Fibroblast of lung (primary cell): ENCODE measurements at places on chromosomes 4 and X. TPM values are rescaled to one million over a fixed set of nuclear protein-coding genes. Genes with fewer than 3 reads are reported as not detected.

- peak; percentile 71 for DNase-seq
- H3K27ac ChIP-seq, result peak overlapping the region; percentile 98
- H3K4me3 ChIP-seq, result peak overlapping the region; percentile 69
- no peaks in the 10 kb centered on the region for H3K36me3 ChIP-seq
Measured at GRCh38 chrX:103687696-103688201, 1.2 kb upstream of the MORF4L2 start.

- H3K36me3 ChIP-seq, result no peaks in the 10 kb centered on the region
- no peak overlapping the region for H3K27ac ChIP-seq
- H3K4me1 ChIP-seq, result no peaks in the 10 kb centered on the region
- no peak overlapping the region for H3K4me3 ChIP-seq
Measured at GRCh38 chrX:120140293-120140981, 18.0 kb upstream of the RHOXF2 start.

- H3K27ac ChIP-seq, result no peak overlapping the region
- no peaks in the 10 kb centered on the region for H3K4me1 ChIP-seq
- no peaks in the 10 kb centered on the region for H3K36me3 ChIP-seq
- H3K4me3 ChIP-seq, result no peak overlapping the region
- DNase-seq, result no peak
- H3K27me3 ChIP-seq, result no peaks in the 10 kb centered on the region
Measured at GRCh38 chr4:118085700-118086099, 51.4 kb downstream of the NDST3 start.

- H3K27me3 ChIP-seq, result no peaks in the 10 kb centered on the region
- H3K4me1 ChIP-seq, result peaks cover 2% of the 10 kb centered on the region
- H3K36me3 ChIP-seq, result no peaks in the 10 kb centered on the region
- no peak for DNase-seq
- no peak overlapping the region for H3K27ac ChIP-seq
- H3K4me3 ChIP-seq, result no peak overlapping the region
Measured at GRCh38 chr4:185580699-185581098, 45.4 kb upstream of the PDLIM3 start.

DNA sequence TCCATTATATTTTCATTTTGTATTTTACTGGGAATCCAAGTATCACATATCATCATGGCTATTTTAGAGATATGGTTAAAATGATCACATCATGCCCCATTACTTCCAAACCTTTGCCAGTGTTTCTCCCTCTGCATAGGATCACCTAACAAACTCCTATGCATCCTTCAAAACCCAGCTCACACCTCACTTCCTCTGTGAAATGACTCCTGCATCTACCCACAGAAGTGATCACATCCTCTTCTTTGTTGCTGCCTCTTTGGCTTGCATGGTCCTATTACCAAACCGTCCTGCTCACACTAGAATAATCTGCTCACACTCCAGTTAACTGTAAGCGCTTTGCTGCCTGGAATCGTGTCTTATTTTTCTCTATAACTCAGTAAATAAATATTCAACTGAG is 74.7 kb upstream of the C4orf50 start:
- no peaks in the 10 kb centered on the region for H3K36me3 ChIP-seq
- DNase-seq, result no peak
- H3K27ac ChIP-seq, result no peak overlapping the region

GRCh38 chr4:82989575-82990429 is 20.8 kb downstream of the LIN54 start:
- H3K27ac ChIP-seq, result peak overlapping the region; percentile 46
- DNase-seq, result peak; percentile 32
- H3K4me1 ChIP-seq, result peaks cover 4% of the 10 kb centered on the region
- no peaks in the 10 kb centered on the region for H3K36me3 ChIP-seq

- no peak for DNase-seq
- no peaks in the 10 kb centered on the region for H3K27me3 ChIP-seq
- H3K4me1 ChIP-seq, result no peaks in the 10 kb centered on the region
- H3K4me3 ChIP-seq, result peak overlapping the region; percentile 32
Measured at GRCh38 chr4:119218093-119218492, 5.6 kb downstream of the USP53 start.

TASL gene
- not detected in 2 replicates for total RNA-seq

GIMD1 gene
- total RNA-seq, result not detected in 2 replicates

CLDN34 gene
- total RNA-seq, result not detected in 2 replicates

TRAM1L1 gene
- 3.1 and 5.0 TPM in 2 replicates for total RNA-seq

SLC39A8 gene
- total RNA-seq, result 4.5 and 8.5 TPM in 2 replicates

POU3F4 gene
- under 0.01 TPM in 1 of 2 replicates, not detected in the other for total RNA-seq

DCX gene
- total RNA-seq, result not detected in 2 replicates

CHRDL1 gene
- total RNA-seq, result 4.5 and 9.0 TPM in 2 replicates
